COR-L47 (cell line): ENCODE measurements at places on chromosomes 11 and 22.

DNA sequence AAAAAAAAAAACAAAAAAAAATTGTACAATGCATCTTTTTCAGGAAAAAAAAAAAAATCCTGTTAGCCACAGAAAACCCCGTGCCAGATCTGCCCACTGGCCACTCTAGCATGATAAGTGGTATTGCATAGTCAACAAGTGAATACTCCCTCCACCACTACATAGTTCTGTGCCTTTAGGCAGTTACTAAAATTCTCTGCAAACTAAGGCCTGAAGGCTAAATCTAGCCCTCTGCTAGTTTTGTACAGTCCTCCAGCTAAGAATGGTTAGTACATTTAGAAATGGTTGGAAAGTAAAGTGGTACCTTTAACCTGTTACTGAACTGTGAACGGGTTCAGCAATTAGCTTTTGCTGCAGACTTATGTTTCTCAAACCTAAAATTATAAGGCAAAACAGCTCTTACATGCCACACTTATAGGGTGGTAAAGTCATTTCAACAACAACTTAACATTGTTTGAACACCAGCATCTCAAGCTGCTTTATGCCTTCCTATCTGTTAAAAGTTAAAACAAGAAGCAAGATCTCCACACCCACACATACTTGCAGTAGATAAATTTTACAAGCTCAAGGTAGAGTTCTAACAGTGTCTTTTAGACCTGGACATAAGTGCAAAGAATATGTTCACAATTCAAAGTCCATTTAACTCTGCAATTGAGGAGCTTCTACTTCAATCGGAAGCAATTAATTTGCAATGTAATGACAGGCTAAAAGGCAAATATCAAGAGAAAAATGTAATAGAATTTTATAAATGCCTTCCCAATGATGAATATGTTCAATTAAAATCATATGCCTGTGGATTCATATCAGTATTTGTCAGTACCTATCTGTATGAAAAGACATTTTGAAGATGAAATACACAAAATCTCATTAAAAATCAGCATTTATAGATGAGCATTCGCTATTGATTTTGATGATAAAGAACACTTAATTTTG, 7.3 kb downstream of the C11orf71 start:
- DNase-seq, result no peak

GRCh38 chr11:64540428-64540825, 50.6 kb upstream of the SLC22A12 start:
- DNase-seq, result no peak

- no peak for DNase-seq
Measured at GRCh38 chr11:134532131-134532920, 120.3 kb upstream of the B3GAT1 start.

DNA sequence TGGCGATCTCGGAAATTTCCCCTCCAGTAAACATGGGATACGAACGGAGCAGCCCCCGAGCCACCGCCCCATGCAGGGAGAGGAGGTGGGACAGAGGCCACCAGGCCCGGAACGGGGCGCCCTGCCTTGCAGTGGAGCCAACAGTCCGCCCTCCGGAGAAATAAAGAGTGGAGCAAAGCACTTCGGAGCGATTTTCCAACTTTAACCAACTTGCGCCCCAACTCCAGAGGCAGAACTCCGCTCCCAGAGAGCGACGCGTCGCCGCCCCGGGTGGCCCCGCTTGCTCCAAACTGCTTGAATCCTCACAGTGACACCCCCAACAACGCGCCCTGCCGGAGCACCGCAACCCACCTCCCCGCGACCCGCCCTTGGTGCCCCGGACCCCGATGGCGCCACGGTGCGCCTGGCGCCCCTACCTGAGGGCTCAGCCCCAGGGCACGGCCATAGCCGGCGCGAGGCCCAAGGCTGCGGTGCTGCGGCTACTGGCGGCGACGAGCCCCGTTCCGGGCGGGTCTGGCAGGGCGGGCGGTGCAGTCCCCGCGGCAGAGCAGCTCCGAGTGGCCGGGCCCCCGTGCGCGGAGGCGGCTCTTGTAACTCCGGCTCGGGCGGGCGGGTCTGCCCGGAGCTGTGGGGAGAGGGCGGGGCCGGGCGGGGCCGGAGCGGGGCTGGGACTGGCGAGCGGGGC, at the start of gene AHNAK:
Gene AHNAK (minus strand): TSS at position 563 of the 685 bp plus-strand sequence. CDS start 10,708 bp downstream, outside the sequence.
- DNase-seq, result no peak

GRCh38 chr22:39524089-39524752, 3.9 kb downstream of the ATF4 start:
- no peak for DNase-seq

DNA sequence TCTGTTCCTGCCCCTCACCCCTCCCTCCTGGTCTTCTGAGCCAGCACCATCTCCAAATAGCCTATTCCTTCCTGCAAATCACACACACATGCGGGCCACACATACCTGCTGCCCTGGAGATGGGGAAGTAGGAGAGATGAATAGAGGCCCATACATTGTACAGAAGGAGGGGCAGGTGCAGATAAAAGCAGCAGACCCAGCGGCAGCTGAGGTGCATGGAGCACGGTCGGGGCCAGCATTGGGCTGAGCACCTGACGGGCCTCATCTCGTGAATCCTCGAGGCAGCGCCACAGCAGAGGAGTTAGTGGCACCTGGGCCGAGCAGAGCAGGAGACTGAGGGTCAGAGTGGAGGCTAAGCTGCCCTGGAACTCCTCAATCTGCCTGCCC, 941.8 kb downstream of the BRD1 start:
- no peak for DNase-seq

DNA sequence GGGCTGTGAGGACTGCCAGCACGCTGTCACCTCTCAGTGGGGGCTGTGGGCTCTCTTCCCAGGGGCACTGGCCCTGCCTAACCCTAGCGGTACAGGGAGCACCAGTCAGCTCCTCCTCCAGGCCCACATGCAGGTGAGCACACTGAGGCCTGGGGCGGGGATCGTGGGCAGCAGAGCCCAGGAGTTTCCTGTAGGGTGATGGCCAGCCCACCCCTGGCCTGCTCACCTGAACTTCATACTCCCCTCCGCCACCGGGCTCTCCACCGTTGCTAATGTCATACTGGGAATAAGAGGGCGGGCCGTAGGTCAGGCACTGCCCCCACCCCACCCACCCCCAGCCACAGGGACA, 10.0 kb upstream of the TREH start:
- DNase-seq, result no peak

GRCh38 chr11:101748572-101749344, 165.0 kb upstream of the TRPC6 start:
- DNase-seq, result no peak

DNA sequence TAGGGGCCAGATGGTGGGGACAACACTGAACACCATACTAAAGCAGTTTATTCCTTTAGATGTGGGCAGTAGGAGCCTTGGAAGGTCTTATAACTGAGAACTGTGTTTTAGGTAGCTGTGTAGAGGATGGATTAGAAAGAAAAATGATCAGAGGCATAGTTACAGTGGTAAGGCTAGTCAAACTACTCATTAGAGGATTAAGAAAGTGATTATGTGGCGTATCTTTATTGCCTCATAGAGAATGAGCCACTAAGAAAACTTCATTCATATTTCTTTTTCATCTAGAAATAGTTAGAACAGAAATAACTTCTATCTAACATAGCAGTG, 155.8 kb upstream of the RASSF10 start:
- DNase-seq, result no peak

GRCh38 chr11:14411818-14412217, 52.8 kb upstream of the RRAS2 start:
- DNase-seq, result no peak

DNA sequence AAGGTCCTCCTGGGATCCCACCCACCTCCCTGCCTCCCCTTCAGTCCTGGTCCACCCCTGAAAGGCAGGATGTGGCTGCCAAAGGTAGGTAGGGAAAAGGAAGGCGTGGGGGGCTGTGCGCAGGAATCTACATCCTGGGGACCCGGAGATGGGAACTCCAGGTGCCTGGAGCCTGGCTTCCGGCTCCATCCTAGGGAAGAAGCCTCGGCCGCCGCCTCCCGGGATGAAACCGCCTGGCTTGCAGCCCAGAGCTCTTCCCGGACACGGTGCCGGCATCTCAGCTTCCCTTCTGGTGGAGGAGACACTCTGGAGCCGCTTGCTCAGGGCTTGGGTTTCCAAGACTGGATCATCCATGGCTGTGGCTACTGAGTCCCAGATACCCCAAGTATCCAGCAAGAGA, 33.3 kb upstream of the PDGFB start:
- DNase-seq, result no peak

- DNase-seq, result no peak
Measured at GRCh38 chr22:22704156-22704946, 59.9 kb downstream of the GGTLC2 start.

GRCh38 chr11:79044201-79044600, 396.6 kb downstream of the TENM4 start:
- no peak for DNase-seq

DNA sequence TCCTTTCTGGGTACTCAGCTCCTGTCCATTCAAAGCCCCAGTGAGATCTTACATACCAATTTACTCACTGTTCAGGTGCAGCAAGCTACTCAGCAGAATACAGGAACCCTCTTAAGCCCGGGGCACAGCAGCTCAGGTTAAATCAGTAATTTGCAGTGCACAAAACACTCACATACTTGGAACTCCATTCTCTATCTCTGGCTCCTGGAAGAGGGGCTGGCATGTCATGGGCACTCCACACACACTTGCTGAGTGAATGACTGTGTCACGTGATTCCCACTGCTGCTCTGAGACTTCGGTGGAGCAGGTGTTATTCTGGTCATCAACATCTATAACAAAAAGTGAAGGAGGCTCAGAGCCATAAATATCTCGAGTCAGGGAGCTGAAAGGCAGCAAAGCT, 157.3 kb upstream of the BDNF start:
- no peak for DNase-seq
